Esophagus squamous epithelium (tissue), 5 donors: ENCODE measurements at places on chromosomes 2 and 18.

DNA sequence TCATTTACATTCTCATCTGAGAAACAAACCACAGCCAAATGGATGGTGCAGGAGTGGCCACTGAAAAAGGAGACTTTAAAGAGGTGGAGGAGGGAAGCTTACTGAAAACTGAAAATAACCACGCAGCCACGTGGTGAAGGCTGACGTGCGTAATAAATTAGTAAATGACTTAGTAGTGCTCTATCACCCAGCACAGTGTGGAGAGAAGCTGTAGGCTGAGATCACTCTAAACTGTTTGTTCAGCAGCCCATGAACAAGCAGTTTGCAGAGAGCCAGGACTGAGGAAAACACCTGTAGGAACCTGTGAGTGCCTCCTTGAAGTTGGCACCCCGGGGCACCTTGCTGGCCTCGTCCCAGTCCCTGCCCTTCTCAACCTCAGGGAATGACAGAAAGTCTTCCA, 193.0 kb downstream of the TXNL1 start:
- no peak for DNase-seq

DNA sequence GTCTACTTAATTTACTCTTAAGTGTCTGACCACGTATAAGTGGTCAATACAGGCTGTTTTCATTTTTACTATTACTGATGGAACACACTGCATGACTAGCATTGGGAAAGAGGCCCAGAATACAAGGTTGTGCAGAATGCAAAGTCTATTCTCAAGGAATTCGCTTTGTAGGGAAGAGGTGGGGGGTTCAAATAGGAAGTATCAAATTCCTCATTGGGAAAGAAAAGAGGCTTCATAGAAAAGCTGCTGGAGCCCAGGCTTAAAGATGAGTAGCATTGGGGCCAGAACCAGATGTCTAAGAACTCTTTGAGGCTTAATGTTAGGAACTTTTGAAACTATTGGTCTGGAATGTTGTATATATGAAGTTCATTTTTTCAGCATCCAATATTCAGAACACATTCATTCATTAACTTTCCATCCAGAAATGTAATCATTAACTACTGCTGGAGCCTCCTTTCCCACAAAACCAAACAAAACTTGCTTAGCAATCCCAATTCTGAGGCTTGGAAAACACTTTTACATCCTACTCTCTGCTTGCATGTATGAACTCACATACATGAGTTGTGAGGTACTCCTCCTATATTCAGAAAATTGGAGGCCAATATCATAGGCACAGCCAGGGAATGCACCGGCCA, 994 bp upstream of the LRATD1 start:
- no peak for DNase-seq

DNA sequence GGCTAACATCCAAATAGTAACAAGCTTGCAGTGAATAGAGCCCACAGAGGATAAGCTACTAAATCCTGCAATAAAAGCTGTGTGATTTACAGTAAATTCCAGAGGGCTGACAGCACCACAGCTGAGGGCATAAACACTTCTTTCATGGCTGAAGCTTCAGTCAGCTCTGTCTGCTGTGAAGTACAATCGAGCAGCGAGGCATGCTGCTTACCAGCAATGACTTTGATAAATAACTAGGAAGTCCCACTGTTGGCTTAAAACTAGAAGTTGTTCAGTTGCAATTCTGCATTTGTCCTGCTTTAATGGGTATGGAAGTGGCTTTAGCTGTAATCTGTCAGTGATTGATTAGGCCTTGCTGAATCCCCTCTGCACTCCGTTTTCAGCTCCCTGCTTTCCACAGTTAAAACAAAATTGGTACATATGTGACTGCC, 65.2 kb upstream of the FIGN start:
- DNase-seq = no peak

- DNase-seq = no peak
These were observed 636 bp upstream of the UBXN4 start for GRCh38 chr2:135741043-135741394.

DNA sequence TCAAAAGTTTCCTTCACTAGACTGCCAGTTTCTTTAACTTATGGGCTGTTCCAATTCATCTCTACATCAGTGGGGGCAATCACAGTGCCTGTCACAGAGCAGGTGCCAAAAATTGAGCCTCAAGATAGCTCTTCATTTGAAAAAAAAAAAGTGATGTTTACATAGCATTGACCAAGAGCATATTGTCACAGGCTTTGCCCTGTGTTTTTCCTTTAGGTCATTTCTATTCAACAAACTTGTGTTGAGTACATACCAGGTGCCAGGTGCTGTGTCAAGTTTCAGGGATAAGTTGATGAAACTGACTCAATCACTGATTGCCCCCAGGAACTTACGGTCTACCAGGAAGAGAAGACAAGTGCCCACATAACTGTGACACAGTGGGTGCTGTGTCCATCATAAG, 22.2 kb upstream of the NT5C1B start:
- no peak for DNase-seq

DNA sequence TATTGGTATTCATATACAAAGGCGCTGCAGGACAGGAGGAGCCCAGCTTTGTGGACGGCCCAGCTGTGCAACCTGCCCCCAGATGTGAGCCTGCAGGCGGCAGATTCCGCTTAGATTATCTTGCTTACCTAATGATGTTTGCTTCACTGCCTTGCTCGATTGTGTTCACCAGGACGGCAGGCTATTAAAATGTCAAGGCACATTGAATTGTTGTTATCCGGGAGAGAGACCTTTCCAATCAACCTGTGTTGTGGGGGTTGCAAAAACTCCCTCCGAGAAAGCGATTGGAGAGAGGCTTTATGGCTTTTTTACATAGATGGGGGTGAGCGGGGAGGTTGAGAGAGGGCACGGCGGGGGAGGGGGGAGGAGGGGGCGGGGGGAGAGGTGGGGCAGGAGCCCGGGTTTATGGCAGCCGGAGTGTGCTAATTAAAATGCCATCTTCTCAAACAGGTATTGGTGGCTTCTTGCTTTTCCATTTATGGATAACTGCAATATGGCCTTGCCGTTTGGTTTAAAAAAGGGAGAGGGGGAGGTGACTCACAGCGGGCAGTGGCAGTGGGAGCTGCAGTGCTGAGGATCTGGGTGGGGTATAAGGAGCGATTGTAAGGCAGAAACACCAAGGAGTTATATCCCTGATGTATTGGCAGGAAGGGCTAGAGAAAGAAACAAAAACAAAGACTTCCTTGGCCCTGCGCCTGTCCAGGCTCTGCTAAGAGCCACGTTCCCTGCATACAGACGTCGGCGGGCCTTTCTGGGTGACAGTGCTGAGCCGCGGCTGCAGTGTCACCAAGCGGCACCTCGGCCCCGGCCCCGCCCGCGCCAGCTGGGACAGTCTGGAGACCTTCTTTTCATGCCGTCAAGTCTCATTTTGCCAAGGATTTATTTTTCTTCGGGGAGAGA, 97.2 kb downstream of the INSIG2 start:
- no peak for DNase-seq

GRCh38 chr2:47528455-47528854, 125.5 kb downstream of the MSH2 start:
- DNase-seq = no peak

DNA sequence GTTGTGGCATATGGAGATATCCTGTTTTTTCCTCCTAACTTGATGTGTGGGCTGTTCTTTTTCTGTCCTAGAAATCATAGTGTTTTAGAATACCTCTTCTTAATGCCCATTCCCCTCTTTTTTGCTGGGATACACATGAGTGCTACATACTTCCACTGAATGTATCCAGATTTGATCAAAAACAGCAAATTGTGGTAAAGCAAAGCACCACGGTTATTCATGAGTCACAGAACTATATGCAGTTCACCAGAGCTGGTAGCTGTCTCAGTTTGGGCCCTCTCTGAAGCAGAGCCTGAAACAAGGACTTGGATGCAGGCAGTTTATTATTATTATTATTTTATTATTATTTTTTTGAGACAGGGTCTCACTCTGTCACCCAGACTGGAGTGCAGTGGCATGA, 69.9 kb upstream of the CTLA4 start:
- DNase-seq = no peak

DNA sequence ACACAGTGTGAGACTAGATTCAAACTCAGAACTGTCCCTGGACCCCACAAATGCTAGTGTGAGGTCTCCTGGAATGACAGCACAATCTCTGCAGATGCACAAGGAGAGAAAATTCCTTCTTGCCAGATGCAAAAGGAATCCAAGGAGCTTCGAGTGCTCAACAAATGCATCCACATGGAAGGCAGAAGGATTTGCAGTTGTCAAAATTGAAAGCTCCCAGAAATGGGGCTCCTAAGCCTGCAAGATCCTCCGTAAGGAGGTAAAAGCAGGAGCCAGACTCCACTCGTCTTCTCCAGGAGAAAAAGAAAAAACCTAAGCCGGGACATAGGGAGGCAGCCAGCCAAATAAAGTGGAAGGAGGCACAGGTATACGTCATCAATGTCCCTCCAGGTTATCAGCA, 355.0 kb upstream of the KLHL29 start:
- no peak for DNase-seq

- no peak for DNase-seq
These were observed 17.7 kb downstream of the ST6GAL2 start for GRCh38 chr2:106868275-106868674.

DNA sequence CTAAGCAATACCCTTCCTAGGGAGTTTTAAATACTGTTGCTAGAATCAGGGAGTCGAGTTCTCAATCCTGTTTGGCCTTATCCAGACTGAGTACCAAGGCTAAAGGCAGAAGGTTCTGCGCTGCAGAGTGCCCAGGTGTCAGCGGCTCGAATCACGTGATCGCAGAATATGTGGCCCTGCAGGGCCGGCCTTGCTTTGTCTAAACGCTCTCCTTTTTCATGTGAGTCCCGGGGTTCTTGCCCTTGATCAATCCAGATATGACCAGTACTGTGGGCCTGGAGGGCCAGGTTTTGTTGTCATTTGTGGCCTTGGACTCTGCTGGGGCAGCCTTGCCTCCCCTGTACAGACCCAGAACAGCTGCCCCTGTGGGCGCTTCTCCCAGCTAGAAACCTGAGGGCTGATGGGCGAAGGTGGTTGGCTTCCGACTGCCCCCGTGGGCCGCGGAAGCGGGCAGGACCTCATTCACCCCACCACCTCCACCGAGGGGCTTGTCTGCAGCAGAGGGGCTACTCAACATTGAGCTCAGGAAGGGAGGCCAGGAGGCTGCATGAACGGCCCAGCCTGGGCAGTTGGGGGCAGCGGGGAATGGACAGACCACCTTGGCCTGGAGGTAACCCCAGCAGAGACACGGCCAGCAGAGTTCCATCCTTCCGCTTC, 225.0 kb downstream of the ALPK2 start:
- no peak for DNase-seq

- no peak for DNase-seq
These were observed 36.8 kb upstream of the PLEKHM3 start for GRCh38 chr2:208062113-208062512.

DNA sequence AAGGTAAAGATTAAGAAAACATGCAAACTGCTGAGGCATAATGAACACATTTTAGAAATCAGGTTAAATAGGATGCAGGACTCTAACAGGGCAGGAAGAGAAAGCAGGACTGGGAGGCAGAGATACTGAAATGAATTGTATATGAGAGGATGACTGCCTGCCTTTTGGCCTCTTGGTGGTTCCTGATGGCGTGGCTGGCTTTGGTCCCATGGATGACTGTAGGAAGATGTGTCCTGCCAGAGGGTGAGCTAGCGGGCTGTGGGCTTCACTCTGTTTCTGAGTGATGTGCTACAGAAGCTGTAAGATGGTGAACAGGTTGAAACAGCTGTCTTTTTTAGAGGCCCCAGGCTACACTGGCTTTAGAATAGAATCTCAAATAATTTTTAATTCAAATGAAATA, 517.0 kb downstream of the SLC4A3 start:
- DNase-seq = no peak

GRCh38 chr2:16077601-16078000, 137.3 kb downstream of the MYCN start:
- DNase-seq = no peak

DNA sequence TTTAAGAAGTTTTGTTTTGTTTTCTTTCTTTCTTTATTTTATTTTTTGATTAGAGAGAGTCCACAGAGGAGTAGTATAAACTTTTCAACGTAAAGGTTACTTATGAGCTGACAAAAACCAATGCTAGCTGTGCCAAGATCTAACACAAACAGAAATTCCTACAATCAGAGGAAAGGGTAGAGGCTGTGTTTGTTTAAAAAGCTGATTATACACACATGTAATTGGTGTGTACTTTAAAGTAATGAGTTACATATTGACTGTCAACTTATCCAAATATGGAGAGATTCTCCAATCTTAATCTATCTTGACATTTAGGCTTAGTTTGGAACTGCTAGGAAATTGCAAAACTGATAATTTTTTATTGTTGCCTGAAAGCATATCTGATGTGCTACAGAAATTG, 63.7 kb upstream of the FAM110C start:
- no peak for DNase-seq

DNA sequence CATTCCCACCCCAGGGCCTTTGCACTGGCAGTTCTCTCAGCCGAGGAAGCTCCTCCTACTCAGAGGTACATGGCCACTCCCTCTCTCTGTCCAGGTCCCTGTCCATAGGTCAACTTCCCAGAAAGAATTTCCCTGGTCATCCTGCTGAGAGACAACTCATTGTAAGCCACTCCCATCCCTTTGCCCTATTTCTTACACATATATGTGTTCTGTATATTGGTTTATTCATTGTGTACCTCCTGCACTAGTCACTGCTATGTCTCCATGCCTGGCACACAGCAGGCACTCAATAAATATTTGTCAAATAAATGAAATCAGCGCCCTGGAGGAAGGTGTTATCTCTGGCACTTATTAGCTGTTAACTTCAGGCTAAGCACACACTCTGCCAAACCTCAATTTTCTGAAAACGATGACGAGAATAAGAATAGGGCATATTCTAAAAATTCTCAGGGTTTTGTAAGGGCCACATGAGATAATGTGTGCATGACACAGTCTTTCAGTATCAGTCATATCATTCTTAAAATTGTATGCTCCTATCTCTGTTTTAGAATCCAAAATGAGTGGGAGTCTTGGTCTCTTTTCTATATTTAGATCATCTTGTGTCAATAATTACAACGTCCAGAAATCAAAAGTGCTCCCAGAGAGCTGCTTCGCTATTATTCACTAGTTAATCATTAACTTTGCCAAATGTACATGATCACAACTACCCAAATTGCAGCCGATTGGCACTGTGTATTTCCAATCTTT, 198.0 kb downstream of the ALK start:
- DNase-seq = no peak

GRCh38 chr2:106867196-106867953, 18.6 kb downstream of the ST6GAL2 start:
- DNase-seq = no peak

- no peak for DNase-seq
These were observed 417.4 kb downstream of the KCNJ3 start for GRCh38 chr2:155115846-155116245.

GRCh38 chr18:9876212-9876866, 9.4 kb upstream of the TXNDC2 start:
- DNase-seq = no peak
